ENCODE measurements at places on chromosomes 13 and 19. TPM values are rescaled to one million over a fixed set of nuclear protein-coding genes. Genes with fewer than 3 reads are reported as not detected.

DNA sequence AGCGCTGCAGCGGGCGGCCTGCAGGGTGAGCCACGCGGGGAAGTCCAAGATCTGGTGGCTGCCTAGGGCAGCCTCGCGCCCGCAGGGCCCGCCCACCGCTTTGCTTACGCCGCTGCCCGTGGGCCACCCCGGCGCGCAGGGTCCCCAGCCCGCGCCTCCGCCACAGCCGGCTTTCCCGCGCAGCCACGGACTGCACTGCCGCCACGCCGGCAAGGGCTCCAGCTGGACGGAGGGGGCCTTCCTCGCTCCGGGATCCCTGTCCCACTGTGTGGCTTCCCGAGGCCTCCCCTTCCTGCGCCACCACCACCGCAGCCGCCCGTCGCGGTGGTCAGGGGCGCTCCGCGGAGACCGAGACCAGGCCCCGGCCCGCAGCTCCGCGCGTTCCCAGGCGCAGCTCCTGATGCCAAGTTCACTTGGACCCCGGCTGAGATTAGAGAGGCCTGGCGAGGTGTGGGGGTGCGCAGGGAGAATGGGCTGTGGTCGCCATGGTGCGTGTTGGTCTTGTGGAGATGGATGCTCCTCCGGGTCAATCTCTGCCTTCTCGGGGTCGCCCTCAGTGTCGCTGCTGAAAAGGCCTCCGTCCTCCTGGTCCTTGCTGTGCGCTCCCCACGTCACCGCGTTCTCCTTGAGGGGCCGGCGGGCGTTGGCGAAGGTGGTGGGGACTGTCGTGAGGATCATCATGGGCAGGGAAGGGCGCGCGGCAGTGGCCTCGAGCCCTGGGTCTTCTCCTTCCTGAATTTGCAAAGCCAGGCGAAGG, 17.9 kb upstream of the RNF17 start:
- DNase-seq = peak; percentile 52

ACP7 gene
- total RNA-seq = 0.14 TPM

SIGLEC6 gene
- not detected for total RNA-seq

DNA sequence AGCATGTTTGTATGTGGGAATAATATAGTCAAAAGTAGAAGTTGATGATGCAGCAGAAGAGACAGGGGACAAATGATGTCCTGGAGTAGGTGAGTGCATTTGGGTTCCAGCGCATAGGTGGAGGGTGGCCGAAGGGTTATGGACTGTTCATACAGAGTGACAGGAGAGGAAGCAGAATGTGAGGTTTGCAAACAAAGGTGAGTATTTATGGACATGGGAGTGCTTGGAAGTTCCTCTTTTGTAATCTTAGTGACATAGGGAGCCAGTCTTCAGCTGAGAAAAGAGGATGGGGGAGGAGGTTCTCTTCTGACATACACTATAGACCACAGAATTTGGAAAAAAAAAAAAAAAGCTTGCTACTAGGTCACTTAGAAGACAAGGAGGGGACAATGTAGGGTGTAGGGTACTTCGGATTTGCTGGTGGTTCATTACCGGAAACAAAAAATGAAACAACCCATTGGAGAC, 331.6 kb downstream of the DLEU7 start:
- DNase-seq = no peak

CNN1 gene
- total RNA-seq = 24.1 TPM

DNA sequence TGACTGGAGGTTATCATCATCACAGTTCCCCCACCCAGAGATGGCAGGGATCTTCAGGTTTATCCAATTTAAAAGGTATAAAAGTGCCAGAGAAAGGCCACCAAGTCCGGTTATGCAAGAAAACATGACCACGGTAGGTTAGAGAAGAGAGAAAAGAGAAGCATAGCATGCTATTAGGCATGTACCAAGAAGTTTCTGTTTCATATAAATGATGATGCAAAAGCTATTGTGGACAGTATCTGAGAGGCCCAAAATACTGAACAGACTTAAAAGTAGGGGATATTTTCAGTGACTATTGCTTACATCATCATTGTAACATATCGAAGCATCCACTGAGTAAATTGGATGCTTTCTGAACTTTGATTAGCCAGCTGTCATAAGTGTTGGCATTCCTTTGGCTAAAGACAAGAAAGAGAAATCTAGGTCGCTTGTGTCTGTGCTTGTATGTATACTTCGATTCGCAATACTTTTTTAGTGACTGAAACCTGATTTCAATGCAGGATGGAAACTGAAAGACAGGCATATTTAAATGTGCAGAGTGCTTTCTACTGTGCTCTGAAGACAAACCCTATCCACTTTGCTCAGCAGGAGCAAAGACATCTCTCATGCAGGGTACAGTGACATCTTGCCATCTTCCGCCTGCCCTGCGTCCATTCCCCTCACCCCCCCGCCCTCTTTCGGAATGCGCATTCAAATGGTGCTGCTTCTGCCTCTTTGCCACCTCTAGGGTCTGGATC, 180.3 kb downstream of the SHISA2 start:
- no peak for DNase-seq

DNA sequence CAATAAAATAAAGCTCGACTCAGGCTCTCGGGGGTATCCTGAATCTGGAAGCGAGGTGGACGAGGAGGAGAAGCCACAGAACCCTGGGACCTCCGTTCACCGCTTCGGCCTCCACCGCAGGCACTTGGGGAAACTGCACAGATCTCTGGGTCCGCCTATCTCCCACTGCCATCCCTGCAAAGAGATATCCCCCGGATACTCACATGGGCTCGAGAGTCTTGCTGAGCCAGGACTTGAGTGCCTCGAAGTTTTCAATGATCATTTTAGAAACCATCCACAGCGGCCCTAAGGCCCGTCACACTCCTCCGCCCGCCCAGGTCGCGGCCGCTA, 589 bp downstream of the RBM26 start:
- DNase-seq = no peak

- DNase-seq = no peak
Observed at GRCh38 chr19:2084993-2085720, 11.0 kb downstream of the MOB3A start.

PRR22 gene
- 1.5 TPM for total RNA-seq

GRCh38 chr13:25847145-25847544, 204.7 kb downstream of the SHISA2 start:
- no peak for DNase-seq

DNA sequence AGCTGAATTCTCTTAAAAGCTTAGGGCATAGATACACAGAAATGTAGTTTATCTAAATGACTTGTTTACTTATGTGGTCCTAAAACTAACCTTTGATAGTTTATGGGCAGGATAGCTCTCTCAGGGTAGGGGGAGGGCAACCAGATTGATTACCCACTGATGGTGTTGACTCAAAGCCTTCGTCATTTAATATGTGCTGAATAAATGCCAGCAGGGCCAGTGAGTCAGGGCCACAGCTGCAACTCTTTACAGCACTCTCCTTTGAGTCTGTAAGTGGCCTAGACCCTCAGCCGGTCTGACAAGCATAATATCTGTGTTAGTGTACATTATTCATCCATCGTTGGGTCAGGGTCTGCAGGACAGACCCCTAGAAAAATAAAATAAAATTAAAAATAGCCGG, 128.5 kb downstream of the ZNF675 start:
- DNase-seq = no peak

DNA sequence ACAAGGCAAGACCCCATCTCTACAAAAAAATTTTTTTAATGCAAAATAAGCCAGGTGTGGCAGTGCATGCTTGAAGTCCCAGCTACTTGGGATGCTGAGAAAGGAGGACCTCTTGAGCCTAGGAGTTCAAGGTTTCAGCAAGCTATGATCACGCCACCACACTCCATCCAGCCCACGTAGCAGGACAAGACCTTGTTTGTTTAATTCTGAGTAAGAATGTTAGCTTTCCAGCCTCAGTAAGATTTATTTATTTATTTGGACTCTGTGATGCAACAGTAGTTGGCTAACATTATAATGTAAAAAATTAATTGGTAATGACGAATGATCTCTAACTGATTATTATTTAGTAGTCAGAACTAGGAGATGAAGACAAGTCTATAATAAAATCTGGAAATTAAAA, 23.3 kb downstream of the N4BP2L2 start:
- no peak for DNase-seq

ZSWIM4 gene
- total RNA-seq = 18.3 TPM

DNA sequence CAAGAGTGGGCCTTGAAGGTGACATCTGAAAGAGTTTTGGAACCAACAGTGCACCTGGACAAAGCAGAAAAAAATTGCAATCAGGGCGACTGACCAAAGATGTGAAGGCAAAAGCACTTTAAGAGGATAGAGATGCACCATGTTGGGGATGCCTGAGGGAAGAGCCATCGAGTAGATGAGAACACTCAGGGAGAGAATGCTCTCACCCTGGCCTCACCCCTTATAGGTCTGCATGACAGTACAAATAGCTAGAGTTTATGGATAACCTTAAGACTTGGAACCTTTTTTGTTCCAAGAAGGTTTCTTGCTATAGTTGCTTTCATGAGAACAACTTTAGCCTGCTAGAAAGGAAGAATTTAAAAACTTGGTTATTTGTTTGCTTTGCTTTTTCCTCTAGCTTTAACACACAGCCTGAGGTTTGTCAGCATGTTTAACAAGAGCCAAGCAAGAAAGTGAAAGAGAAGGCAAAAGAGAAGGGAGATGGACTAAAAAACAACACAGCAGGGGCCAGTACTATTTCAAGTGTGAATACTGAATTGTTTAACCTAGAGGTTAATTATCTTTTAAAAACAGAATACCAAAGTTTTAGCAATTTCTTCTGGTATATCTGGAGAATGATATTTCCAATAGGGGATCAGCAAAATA, 418.9 kb downstream of the DIAPH3 start:
- no peak for DNase-seq

- no peak for DNase-seq
Observed at GRCh38 chr13:75897386-75897785, 261.3 kb downstream of the LMO7 start.

DNA sequence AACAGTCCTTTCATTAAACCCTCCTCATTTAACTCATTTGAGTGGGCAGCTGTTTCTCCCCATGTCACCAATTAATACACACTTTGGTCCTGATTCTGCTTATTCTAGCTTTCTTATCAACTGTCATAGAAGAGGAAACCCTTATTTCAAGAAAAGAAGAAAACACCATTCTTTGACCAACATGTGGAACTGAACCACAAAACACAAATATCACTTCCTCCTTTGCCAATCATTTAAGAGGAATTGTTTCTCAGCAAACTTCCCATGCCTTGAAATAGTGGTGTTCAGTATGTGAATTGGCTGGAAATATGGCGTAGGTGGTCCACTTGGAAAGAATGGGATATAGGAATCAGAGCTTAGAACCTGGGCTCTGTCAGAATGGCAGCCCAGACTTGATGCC, 20.4 kb downstream of the MBD3L2B start:
- no peak for DNase-seq

ATP4A gene
- total RNA-seq = not detected

SERP2 gene
- 0.17 TPM for total RNA-seq

- DNase-seq = no peak
Observed at GRCh38 chr13:41494202-41494601, 36.9 kb downstream of the RGCC start.

Measured in H7 (cell line).